ENCODE measurements at places on chromosomes 7 and 10. TPM values are rescaled to one million over a fixed set of nuclear protein-coding genes. Genes with fewer than 3 reads are reported as not detected.

STOX1 gene
- total RNA-seq = 0.64 TPM

CALML3 gene
- total RNA-seq = not detected

IL2RA gene
- total RNA-seq = not detected

C7orf57 gene
- 0.31 TPM for total RNA-seq

TRIP6 gene
- 51.6 TPM for total RNA-seq

BICC1 gene
- total RNA-seq = 17.1 TPM

KCNIP2 gene
- total RNA-seq = 0.98 TPM

CHST15 gene
- 7.6 TPM for total RNA-seq

ODAD2 gene
- not detected for total RNA-seq

ANK3 gene
- total RNA-seq = 0.59 TPM

COBL gene
- 4.0 TPM for total RNA-seq

HOXA4 gene
- 2.3 TPM for total RNA-seq

PNLIP gene
- not detected for total RNA-seq

MSRB2 gene
- total RNA-seq = 16.1 TPM

TCF7L2 gene
- total RNA-seq = 17.8 TPM

SYCE1 gene
- total RNA-seq = not detected

MARVELD1 gene
- total RNA-seq = 43.3 TPM

ITGB8 gene
- 1.1 TPM for total RNA-seq

DPY19L1 gene
- total RNA-seq = 35.5 TPM

AQP1 gene
- total RNA-seq = 0.52 TPM

C7orf33 gene
- total RNA-seq = not detected

SNX8 gene
- total RNA-seq = 130 TPM

ANKRD2 gene
- total RNA-seq = 7.3 TPM

MRPS16 gene
- 179 TPM for total RNA-seq

PPP1R17 gene
- total RNA-seq = not detected

SRRM3 gene
- total RNA-seq = 12.6 TPM
